Fibroblast of skin of abdomen (primary cell): ENCODE measurements at places on chromosomes 4 and X.
A peak's percentile ranks its signal among the peaks of the same experiment; 100 is the strongest.

DNA sequence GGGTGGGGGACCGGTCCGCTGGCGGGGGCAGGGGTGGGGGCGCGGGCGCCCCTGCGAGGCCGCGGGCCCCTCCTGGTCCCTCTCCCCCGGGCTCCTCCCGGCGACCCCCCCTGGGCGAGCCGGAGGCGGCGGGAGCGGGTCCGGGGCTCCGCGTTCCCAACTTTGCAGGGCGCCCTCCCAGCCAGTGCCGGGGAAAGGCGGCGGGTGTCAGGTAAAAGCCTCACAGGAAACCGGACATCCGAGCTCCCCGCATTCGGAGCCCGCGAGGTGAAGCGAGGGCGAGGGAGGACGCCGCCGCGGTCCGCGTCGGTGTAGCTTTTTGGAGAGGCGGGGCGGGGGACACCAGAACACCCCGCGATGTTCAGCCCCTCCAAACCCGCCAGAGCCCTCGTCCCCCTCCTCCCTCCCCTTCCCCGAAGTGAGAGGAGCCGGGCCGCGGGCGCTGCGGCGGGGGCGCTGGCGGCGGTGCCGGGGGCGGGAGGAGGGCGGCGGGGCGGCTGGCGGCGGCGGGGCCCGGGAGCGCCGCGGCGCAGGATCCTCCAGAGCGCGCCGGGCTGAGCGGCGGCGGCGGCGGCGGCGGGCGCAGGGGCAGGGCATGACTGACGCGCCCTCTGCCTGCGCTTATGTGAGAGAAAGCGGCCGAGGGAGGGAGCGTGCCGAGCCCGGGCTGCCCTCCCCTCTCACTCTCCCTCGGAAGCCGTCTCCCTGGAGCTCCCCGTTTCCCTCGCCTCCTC, at the start of gene VEGFC:
Gene VEGFC (minus strand): TSS at position 597 of the 734 bp plus-strand sequence. CDS start 611 bp downstream, outside the sequence.
- DNase-seq, result peak; percentile 85

GRCh38 chrX:133989993-133990392, 4.6 kb upstream of the GPC3 start:
- DNase-seq, result no peak

- DNase-seq, result peak; percentile 86
Observed at GRCh38 chrX:80765220-80765625, 44.5 kb downstream of the BRWD3 start.

GRCh38 chr4:36208893-36209473, 35.3 kb downstream of the ARAP2 start:
- no peak for DNase-seq

DNA sequence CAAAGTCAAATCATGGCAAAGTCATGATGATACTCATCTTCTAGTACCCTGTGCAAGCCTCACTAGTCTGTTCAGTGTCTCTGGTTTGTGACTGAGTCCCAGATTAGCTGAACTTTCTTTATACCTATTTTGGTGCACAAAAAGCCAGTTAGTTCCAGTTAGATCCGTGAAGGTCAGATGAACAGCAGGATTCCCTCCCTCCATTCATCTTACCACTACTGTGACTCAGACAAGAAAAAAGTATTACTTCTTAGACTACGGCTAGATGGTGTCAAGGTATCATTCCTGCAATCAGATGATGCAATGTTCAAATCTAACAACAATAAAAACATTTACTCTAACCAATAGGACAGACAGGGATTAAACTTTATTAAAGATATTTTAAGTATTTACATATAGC, 30.4 kb downstream of the ARHGEF6 start:
- no peak for DNase-seq

- no peak for DNase-seq
Observed at GRCh38 chr4:174086829-174087799, 196.4 kb downstream of the FBXO8 start.

DNA sequence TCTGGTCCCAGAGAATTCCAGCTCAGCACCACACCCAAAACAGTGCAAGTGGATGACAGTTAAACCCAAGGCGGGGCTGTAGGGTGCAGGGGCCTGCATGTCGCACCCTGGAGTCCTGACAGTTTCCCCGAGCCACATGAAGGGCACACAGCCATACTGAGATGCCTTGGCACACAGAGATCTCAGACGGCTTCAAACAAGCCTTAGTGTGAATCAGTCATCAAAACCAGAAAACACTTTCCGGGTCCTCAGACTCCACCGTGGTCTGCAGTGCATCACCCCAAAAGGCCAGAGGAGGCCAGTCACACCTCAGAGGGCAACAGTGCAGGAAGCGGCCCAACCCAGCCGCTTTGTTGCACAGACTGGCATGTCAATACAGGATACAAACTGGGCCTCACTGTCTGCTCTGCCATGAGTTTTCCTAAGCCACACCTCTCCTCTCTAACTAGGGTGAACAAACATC, 64.6 kb upstream of the ENPP6 start:
- DNase-seq, result no peak

DNA sequence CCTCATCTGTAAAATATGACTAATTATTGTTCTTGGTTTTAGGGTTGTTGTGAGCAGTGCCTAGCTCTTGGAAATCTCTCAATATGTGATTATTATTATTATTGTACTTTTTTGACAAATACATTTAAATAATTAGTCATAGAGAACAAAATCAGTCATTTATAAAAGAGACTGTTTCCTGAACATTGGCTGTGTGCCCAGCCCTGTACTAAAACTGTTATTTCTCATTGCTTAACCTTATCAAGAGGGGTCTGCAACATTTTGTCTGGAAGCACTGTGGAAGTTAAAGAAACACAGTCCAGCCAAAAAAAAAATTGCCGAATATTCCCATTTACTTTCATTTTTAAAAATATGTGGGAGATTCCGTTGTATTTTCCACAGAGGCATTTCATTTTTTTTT, 989.2 kb upstream of the SLIT2 start:
- DNase-seq, result peak; percentile 4

GRCh38 chr4:122041312-122041711, 89.5 kb upstream of the TRPC3 start:
- no peak for DNase-seq

- DNase-seq, result peak; percentile 79
Observed at GRCh38 chr4:145230726-145231125, 50.3 kb upstream of the OTUD4 start.

GRCh38 chrX:53458082-53458481, 23.9 kb upstream of the HSD17B10 start:
- no peak for DNase-seq

- peak; percentile 94 for DNase-seq
Observed at GRCh38 chr4:33837043-33837838, 2407.1 kb downstream of the ARAP2 start.

DNA sequence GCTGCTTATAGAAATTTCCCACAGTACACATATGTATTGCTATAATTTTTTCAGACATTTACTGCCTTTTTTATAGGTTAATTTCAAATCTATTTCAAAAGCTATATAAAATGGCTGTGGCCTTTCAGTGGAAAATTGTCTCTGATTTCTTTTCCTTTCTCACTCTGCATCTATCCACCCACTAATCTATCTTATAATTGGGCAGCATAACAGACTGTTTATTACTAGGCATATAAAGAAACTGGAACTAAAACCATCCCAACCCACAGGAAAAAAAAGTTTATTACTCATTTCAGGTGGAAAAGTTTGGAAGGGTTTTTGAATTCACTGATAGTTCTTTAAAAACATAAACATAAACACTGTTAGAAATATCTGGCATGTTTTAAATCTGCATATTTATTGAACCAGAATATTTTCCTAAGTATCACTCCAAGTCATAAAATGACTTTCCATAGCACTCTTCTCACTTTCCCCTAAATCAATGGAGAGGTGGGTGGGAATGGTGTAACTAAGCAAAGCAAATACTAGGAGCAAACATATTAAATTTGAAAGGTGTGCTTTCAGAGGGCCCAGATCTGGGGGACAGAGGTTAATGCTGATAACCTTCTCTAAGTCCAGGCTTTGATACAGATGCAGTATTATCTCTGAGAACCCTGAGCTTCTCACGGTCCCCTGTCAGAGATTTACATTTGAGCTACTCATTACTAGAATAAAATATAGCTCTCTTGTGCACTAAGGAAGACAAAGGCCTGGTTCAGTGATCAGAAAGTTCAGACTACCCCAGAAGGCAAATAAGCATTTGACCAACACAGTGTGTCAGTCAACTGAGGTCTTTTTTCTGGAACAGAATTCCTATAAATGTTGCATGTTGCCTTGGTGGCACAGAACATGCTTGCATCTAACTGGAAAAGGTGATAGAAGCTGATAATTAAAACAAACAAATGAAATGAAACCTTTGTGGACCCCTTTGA, 328.3 kb downstream of the UNC5C start:
- DNase-seq, result no peak

DNA sequence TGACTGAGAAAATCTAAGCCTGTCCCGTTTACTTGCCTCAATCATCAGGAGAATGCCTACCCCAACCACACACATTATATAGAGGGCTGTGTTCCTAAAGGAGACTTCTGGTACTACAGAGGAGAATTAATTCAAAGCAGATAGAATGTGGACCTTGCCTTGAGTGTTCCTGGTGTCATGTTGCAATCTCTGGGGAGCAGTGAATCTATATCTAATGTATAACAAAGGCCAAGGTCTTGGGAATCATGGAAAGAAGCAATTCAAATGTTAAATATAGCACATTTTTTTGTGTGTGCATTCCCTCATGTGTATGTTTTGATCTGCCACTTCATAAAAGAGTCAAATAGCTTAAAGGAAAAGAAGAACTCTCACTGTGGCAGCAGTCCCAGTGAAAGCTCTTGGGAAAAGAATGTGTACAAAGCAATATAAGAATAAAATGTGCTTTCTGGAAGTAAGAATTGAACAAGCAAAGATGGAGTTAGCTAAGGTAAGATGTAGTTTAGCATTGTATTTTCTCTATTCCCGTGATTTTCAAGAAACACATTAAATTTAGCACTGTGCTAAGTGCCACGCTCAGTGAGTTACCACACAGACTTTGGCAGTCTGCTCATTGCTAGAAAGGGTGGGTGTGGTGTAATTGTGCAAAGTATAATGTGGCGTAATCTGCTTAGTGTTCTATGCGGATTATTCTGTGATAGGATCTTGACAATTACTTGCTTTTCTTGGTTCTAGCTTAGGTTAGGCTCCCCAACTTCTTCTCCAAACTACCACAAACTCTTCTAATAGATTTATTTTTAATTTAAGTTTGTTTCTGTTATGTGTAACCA, 13.7 kb downstream of the ADH6 start:
- DNase-seq, result peak; percentile 84

DNA sequence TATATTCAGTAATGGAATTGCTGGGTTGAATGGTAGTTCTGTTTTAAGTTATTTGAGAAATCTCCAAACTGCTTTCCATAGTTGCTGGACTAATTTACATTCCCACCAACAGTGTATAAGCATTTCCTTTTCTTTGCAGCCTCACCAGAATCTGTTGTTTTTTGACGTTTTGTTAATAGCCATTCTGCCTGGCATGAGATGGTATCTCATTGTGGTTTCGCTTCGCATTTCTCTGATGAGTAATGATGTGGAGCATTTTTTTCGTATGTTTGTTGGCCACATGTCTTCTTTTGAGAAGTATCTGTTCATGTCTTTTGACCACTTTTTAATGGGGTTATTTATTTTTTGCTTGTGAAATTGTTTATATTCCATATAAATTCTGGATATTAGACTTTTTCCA, 13.6 kb upstream of the MAGED4B start:
- peak; percentile 13 for DNase-seq

- no peak for DNase-seq
Observed at GRCh38 chr4:37443137-37443536, 198.6 kb downstream of the NWD2 start.

DNA sequence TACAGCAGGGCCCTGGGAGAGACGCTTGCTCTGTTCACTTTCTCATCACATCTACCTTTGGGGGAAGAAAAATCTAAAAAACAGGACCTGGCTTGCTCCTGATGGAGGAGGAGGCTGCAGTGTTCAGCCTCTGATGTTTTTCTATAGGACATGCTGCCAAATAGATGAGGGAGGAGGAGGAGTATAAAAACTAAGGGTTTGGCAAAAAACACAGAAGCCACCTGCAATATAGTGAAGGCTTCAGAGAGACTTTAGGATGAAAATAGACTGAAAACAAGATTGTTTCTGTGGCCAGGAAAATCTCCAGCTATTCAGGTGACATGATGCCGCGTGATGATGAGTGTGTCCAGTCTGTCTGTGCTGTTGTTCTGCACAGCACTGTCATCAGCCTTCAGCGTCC, 160.6 kb downstream of the PTTG2 start:
- DNase-seq, result no peak

DNA sequence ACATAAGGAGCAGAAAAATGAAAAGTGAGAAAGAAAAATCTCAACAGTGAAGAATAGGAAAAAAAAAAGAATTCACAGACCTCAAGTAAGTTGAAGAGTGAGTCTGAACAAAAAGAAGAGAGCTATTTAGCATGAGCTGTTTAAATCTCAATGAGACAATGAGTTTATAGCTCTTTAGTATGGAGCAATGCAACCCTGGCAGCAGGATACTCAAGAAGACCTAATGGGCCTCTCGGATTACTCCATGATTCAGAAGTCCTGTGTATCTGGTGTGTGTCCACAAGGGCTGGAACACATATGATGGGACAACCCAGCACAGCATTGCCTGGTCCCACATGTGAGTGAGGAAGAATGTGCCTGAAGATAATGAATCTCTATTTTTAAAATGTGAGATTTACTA, 563.1 kb upstream of the INTU start:
- peak; percentile 13 for DNase-seq

DNA sequence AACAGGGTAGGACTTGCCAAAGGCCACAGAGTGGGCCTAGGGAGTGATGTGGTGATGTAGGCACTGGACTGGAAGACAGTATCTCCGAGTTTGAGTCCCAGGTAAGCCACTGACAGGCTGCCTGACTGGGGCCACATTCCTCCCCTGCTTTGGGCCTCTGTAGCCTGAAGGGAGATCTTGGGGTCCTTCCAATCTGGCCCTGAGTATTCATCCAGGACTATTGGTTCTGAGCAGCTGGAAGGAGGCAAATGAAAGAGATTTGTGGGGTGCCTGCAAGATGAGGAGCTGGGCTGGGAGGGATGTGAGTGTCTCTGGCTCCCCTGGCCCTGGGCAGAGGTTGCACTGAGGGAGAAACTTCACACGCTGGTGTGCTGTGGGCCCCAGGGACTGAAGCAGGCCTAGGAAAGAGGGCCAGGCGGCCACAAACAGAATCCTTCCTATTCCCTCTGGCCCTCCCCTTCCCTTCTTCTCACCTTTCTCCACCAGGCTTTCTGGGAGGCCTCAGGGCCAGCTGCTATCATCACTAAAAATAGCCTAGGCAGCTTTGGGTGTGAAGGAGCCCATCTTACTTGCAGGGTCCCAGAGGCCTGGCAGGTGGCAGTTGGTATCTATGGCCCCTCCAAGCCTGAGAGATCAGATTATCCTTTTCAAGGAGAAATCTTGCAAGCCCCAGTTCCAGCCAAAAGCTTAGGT, 70.1 kb downstream of the PJA1 start:
- DNase-seq, result no peak

- DNase-seq, result no peak
Observed at GRCh38 chr4:107366900-107367299, 330.8 kb upstream of the DKK2 start.

- peak; percentile 45 for DNase-seq
Observed at GRCh38 chr4:23060776-23061175, 368.0 kb downstream of the GBA3 start.

DNA sequence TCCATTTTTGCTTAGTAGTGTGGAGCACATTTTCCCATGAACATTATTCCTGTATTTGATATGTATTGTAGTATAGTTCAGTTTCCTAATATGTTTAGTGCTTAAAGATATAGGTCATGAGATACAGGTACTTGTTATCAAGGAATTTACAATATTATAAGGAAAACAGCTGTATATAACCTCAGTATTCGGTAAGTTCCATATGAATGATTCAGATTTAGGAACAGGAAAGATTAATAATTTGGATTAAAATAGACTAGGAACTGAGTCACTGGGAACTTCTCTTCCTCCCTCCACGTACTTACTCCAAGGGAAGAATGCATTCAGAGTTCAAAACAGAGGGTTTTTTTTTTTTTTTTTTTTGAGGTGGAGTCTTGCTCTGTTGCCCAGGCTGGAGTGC, 20.0 kb downstream of the DIAPH2 start:
- peak; percentile 10 for DNase-seq
